Activated CD4-positive, alpha-beta T cell treated with anti-CD3 and anti-CD28 coated beads for 36 hours (primary cell): ENCODE measurements at places on chromosomes 2 and 18.

DNA sequence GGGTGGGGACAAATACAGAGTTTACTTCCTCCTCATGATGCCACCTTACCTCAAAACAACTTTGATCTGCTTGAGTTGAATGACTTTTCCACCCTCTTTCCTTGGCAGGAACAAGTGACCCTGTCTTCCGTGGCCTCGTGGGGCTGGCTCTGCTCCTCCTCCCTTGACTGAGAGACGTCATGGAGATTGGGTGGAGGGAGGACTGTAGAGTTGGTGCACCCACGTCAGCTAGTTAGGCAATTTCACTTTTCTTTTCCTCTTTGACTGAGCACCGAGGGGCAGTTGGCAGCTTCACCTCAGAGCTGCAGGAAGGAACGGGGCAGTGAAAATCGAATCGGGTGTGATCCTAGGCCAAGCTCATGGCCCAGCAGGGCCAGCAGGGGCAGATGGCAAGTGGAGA is at the start of gene SP140:
TSS of gene SP140 (plus strand) at position 251 of the 400 bp plus-strand sequence. CDS start at position 360, 109 bp downstream.
- peak; percentile 85 for DNase-seq

- DNase-seq, result peak; percentile 66
These were observed 68.0 kb upstream of the CRIM1 start for GRCh38 chr2:36287363-36288275.

DNA sequence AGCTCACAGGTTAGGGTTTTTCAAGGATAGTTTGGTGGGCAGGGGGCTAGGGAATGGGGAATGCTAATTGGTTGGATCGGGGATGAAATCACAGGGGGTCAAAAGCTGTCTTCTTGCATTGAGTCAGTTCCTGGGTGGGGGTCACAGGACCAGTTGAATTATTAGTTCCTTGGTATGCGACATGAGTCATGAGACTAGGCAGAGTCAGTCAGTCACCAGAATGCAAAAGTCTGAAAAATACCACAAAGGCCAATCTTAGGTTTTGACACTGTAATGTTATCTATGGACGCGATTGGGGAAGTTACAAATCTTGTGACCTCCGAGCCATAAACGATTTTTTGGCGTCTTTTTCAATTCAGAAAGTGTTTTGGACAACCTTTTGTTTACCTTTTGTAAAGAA is 101.2 kb downstream of the ZNF519 start:
- DNase-seq, result no peak

DNA sequence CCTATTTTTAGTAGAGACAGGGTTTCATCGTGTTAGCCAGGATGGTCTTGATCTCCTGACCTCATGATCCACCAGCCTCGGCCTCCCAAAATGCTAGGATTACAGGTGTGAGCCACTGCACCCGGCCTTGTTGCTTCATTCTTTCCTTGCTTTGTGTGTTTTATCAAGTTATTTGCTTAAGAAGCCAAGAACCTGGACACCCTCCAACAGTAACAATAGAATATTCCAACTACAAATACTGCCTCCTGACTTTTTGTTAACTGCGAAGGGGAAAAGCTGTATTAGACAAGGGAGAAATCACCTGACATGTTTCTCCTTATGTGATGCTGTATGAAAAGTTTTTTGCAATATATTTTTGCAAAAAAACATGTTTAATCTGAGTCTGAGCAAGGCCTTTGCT is 297.2 kb downstream of the NCKAP5 start:
- no peak for DNase-seq
